Glutamatergic neuron (in vitro differentiated cells): ENCODE measurements at places on chromosomes 7 and 10. TPM values are rescaled to one million over a fixed set of nuclear protein-coding genes. Genes with fewer than 3 reads are reported as not detected.

POU6F2 gene
- total RNA-seq: 34.7 TPM

PAX4 gene
- not detected for total RNA-seq

GRCh38 chr7:148852272-148852671, 31.8 kb downstream of the EZH2 start:
- no peak for DNase-seq

- DNase-seq: no peak
Observed at GRCh38 chr10:104689105-104689504, 48.0 kb downstream of the SORCS3 start.

DNA sequence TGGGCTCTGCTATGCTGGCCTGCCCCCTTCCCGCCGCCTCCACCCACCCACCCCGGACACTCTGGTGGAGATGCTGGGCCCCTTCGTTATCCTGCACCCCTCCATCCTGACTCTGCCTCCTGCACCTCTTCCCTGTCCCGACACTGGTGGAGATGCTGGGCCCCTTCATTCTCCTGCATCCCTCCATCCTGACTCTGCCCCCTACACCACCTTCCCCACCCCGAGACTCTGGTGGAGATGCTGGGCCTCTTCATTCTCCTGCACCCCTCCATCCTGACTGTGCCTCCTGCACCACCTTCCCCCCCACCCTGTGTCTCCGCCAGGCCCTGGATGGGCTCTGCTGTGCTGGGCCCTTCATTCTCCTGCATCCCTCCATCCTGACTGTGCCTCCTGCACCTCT, 15.0 kb downstream of the IDI2 start:
- DNase-seq: no peak

- no peak for DNase-seq
Observed at GRCh38 chr7:32164341-32164996, 94.3 kb upstream of the PDE1C start.

GRCh38 chr10:117638200-117638599, 95.7 kb downstream of the EMX2 start:
- no peak for DNase-seq

GRCh38 chr7:13161125-13161524, 473.7 kb downstream of the ARL4A start:
- DNase-seq: no peak

DNA sequence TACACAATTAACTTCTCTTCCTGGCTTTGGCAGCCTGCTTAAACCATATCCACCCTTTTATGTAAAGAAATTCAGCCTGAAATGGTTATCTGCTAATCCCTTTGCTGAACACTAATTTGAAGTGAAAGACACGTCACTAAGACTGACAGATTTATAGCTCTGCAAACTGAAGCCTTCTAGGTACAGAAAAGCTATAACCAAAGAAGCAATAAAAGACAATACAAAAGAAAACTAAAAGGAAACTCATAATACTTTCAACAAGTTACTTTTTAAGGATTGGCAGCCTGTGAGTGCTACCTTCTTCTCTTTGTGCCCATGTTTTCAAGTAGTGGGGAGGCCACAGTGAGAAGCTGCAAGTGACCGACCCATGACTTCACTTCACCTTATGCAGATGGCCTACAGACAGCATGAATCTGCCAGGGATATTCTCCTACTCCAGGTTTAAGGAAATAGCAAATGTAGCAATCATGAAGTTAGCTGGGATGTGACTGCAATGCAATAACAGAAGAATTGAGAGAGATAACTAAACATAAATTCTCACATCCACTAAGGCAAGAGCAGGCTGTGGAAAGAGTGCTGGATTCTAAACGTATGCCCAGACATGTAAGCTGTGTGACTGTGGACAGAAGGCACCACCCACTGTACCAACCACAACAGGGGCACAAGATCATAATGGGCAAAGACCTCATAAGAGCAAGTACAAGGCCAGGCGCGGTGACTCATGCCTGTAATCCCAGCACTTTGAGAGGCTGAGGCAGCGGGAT, 10.7 kb upstream of the SPOCK2 start:
- no peak for DNase-seq

DNA sequence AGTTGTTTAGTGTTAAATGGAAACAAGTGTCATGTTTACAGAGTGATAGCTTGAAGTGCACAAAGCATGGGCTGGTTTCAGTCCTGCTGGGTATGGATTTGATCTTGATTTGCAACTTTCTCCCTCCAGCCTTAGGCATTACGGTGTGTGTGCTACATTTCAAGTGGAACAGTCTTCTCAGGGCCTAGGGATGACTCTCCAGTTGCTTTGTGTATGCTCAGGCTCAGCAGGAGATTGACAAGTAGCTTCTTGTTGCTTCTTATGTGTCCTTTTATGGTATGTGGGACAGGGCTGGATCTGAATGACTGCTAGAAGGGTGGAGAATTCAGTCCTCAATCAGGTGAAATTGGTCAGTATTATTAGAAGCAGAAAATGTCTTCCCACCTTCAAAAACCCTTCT, 51.3 kb upstream of the PLEKHA1 start:
- DNase-seq: no peak

DNA sequence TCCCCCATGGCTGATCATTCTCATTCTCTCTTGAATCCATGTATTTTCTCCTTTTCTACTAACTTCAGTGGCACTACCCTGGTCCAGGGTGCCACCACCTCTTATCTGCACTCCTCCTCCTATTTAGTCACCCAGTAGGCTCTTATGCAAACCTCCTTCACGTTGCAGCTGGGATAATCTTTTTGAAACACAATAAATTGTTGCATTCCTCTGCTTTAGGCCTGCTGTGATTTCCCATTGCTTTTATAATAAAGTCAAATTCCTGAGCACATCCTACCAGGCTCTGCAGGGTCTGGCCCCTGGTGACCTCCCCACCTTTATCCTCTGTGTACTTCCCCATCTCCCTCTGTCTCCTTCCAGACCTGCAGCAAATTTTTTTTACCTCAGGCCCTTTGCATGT, 112.7 kb upstream of the KIAA1217 start:
- no peak for DNase-seq

DNA sequence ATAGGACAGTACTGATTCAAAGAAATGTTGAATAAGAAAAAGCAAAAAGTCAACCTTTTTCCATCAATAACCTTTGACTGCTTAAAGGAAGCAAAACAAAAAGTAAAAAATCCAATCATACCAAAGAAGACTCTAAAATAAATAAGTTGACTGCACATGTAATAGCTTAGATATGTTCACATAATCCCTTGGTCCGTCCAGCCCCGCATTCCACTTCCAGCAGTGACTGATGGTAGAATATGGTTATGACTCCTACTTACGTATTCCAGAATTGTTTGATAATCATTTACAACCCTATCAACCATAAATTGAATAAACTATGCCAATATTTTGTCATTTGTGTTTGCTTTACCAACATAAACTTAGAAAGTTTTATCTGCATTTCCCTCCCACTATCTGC, 77.9 kb downstream of the CTNNA3 start:
- DNase-seq: no peak

- DNase-seq: no peak
Observed at GRCh38 chr7:77866370-77866769, 67.8 kb downstream of the PHTF2 start.
